HFFc6 (cell line): ENCODE measurements at places on chromosomes 1 and 21.

DNA sequence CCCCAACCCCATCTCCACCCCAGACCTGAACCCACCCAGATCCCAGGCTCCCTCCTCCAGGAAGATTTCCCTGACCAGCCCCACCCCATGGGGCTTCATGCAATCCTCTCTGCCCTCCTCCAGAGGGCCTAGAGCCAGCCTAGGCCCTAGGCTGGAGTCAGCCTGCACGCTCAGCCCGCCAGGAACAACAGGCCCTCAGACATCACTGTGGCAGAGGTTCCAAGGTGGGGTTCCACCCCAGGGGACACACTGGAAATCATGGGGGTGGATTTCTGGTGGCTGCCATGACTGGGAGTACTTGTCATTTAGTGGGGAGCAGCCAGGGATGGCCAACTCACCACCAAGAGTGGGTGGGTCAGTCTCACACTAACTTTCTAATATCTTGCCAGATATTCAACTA lies 122.0 kb downstream of the GLIS1 start:
- no peak for DNase-seq

GRCh38 chr1:217482356-217483102 lies 148.4 kb downstream of the GPATCH2 start:
- peak; percentile 72 for DNase-seq

DNA sequence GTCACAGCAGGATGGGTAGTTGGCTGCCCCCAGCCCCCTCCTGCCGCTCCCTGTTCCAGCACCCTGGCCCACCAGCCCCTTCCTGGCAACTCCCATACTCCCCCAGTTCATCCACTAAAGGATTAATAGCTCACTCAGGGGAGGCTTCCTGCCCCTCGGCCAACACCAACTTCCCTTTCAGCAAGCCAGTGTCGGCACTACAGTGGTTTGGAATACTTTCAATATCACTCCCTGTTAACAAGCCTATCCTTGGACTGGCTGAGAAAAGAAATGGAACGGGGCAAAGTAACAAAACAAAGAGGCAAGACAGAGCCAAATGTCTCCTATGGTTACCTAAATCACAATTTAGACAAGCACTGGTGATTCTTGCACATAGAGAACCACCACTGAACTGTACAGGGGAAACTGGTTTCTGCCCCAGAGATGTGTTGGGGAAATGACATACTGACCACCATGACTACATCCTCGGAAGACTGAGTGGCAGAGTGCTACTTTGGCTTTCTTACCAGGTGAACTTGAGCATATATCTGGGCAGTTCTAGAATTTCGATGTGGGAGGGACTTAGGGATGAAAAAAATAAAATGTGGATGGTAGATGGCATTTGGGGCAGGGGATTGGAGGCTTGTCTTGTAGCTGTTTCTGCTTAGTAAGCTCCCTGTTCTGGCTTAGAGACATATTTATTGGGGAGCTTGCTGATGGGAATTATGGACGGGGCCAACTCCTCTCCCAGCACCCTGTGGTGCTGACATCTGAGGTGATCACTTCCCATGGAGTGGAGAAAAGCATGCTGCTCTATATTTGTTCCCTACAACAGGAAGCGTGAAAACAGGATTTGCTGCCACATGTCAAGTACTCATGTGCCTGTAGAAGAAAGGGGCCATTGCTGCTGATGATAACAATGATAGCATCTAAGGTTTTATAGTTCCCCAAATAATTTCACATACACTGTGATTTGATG lies 7.1 kb upstream of the CAPN2 start:
- DNase-seq = no peak

DNA sequence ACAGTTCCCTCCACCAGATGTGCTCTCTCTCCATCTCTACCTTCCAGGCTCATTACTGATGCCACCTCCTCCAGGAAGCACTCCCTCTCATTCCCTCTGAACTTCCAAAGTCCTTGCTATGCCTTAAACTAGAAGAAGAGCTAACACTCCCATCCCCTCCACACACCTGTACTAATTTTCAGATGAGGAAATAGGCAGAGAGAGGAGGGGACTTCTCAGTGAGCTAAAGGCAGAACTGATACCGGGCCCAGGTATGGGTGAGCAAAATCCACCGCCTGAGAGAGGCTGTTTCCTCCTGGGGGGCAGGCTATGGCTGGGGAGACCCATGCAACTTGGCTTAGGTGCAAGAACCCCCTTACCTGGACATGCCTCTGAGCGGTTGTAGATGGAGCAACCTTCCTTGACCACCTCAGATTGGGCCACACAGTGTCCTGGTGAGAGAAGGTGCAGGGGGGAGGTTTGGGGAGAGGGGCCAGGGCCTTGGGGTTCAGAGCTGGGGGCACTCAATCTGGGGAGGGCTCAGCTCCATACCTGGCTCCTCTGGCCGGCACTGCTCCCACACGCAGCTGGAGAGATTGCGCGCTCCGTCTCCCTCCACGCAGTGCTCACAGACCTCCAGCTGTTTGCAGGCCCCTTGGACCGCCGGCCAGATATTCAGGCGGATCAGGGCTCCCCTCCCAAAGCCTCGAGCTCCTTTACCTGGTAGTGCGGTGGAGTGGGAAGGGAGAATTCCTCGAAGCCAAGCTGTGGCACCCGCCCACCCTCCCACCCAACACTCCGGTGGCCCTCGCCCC lies 967 bp downstream of the CD164L2 start:
- DNase-seq = no peak

DNA sequence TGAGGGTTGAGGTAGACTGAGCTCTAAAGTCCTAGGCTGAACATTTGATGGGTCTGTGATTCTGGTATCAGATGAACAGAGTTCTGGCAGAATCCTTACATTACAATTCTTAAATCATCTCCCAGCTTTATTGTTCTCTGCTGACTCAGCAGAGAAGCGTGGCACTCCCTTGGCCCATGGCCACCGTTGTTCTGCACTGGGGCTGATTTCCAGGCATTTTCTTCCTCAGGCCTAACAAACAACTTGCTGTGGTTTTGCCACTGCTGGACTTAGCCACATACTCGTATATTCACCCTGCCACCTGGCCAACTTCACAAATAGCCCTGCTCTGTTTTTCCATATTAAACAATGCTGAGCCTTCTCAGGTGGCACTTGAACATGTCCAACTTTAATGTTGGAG lies 223.2 kb downstream of the TNR start:
- no peak for DNase-seq

DNA sequence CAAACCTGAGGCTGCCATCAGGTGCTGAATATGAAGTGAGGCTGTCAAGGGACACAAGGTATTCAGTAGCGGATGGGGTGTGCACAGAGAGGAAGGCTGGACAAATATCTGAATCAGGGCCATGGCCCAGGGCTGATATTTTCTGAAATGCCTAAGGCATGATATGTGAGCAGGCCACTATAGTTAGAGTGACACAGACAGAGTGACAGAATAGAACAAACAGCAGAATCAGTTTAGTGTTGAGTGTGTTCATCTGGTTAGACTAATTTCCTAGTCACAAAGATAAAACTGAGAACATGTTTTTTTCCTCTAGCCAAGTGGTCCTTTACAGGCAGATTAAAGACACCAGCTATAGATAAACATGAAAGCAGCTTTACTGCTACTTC lies 3.9 kb downstream of the OVAAL start:
- no peak for DNase-seq

DNA sequence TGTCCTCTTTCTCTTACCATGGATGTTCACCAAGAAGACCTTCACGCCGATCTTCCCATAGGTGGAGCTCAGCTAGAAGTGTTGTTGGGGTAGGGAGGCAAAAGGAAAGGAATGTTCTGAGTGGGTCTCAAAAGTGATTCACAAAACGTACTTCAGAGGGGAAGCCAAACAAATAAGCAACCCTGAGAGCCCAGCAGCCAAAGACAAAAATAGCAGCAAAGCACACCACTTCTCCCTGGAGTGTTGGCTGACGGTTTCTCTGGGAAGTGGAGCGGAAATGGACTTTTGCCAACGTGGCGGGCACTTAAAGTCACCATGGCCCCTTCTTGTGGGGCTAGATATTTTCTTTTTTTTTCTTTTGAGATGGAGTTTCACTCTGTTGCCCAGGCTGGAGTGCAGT lies 23.1 kb downstream of the SLC26A9 start:
- DNase-seq = no peak

- DNase-seq = no peak
Observed at GRCh38 chr1:151565502-151566189, 25.5 kb downstream of the TUFT1 start.

GRCh38 chr1:183881387-183882131 lies 76.6 kb downstream of the RGL1 start:
- peak; percentile 60 for DNase-seq

GRCh38 chr21:42317341-42317741 lies 2.1 kb upstream of the TFF3 start:
- no peak for DNase-seq

GRCh38 chr1:163794551-163794950 lies 472.8 kb downstream of the NUF2 start:
- no peak for DNase-seq

DNA sequence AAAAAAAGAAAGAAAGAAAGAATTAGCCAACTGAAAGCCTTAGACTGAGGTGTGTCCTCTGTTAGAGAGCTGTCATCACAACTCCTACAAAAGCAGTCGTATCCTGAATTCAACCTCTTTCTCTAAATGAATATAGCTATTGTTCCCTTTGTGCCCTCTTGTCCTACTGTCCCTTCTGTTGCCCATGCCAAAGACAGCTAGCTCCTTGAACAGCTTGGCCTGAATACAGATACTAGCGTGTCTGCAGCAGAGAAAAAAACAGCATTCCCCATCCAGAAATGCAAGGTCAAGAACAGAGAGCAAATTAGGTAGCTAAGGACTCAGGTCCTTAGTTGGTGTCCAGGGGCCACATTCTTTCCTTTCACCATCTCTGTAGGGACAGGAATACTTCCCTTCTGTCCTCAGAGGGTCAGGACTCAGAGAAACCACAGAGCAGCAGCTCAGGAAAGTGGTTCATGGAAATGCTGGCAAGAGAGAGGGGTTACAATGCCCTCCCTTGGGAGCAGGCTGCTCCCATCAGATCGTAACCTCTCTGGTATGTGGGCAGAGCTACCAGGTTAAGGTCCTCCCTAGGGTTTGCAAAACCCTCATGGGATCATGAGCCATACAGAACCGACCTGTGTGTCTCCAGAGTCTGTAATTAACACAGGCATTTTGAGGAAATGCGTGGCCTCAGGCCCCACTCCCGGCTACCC lies 1.8 kb upstream of the ZBTB48 start:
- DNase-seq = no peak

GRCh38 chr1:19232524-19232846 lies 18.8 kb downstream of the EMC1 start:
- no peak for DNase-seq

- DNase-seq = peak; percentile 86
Observed at GRCh38 chr21:45981151-45982091, at the start of gene COL6A1. Gene COL6A1 (plus strand): TSS chr21:45981770. CDS start chr21:45981851, 81 bp downstream.

- DNase-seq = peak; percentile 58
Observed at GRCh38 chr1:238223076-238223640, 332.4 kb upstream of the ZP4 start.

DNA sequence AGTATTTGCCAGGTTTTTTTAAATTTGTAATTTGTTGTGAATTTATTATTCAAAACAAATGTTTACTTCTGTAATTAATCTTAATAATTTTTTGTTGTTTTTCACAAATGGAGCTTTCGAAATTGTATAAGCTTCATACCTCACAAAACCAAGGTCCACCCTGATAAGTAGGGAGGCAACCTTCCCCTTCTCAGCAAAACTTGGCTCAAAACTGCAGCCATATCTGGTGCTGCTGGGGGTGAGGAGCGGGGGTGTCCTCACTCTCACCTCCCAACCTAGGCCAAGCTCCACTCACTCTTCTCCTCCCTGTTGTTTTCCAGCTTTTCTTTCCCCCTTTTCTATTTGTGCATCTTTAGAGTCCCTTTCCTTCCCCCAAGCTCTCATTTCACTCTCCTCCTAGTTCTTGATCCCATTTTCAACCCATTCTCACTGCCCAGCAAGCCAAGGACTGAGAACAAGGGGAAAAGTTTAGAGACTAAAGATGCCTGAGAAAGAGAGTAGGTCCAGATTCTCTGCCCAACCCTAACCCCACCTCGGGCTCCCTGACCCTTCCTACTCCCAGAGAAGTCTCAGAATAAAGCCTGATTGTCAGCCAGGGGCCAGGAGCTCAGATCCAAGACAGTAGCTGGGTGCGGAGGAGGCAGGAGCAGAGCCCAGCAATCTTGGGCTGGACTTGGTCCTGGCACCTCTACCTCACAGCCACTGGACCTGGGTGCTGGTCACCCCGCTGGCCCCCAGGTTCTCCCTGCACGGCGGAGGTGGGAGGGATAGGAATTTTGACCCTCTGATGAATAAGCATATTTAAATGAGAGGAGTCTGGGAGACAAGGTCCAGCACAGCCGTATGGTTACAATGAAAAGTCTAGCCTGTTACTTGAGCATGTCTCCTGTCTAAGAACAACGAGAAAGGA lies 8.3 kb upstream of the CFAP45 start:
- no peak for DNase-seq

- DNase-seq = no peak
Observed at GRCh38 chr1:203638103-203638475, 11.5 kb downstream of the ATP2B4 start.

- DNase-seq = no peak
Observed at GRCh38 chr1:62476525-62477219, 39.8 kb downstream of the USP1 start.

DNA sequence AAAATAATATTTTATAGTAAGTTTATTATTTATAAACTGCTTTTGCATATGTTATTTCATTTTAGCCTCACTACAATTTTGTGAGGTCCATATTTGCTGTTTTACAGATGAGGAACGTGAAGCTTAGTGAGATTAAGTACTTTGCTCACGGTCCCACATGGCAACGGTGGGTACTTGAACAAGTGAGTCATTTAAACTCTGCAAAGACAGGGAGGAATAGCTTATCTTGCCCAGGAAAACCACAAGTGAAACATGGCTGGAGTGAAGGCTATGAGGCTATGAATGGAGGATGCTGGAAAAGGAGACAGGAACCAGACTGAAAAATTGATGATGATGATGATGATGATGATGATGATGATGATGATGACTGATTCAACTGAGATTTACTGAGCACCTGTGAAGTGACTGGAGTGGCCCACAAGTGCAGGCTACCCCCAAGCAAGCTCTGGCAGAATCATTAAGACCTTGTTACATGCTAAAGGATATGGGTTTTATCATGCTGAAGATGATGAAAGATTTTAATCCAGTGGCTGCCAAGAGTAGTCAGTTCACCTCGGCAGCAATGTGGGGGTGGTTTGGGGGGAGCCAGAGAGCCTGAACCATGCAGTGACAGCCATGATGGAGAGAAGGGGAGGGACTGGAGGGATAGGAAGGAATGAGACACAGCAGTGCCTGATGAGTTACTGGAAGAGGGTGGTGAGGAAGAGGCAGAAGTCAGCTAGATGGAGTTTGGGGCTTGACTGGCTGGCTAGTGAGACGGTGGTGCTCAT lies 1.4 kb upstream of the ABCA4 start:
- no peak for DNase-seq

- no peak for DNase-seq
Observed at GRCh38 chr1:88239205-88239604, 444.9 kb upstream of the PKN2 start.
